Anterior cingulate cortex (tissue), 58 donors: ENCODE measurements at places on chromosomes 2 and 18.
A peak's percentile ranks its signal among the peaks of the same experiment; 100 is the strongest.

DNA sequence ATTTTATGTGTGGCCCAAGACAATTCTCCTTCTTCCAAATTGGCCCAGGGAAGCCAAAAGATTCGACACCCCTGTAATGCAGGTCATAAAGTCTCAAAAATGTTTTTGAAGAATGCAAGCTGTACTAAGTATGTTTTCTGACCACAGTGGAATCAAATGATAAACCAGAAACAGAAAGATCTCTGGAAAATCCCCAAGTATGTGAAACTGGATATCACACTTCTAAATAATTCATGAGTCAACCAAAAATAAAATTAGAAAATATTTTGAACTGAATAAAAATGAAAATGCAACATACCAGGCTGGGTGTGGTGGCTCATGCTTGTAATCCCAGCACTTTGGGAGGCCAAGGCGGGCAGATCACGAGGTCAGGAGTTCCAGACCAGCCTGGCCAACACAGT, 34.1 kb upstream of the UBE2F start:
- no peak for DNase-seq

DNA sequence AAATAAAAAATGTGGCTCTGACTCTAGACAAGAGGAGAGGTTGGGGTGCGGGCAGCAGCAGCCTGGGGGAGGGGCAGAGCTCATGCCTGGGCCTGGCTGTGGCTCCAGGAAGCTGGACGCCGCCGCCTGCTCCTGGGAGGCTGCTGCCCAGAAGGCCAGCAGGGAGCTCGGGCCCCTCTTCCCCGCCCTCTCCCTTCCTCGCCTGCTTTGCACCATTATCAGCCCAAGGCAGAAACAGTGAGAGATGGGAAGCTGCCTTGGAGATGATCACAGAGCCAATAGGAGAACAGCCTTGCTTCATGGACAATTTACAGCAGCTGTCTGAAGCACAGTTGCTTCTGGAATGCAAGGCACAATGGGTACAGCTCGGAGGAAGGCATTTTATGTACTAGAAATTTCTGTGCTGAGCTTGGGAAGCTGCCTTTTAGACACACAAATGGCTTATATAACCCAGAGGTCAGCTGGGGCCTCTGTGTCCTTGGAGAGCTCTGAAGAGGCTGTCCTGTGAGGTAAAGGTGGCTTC, 55.3 kb upstream of the AFF3 start:
- no peak for DNase-seq

GRCh38 chr2:100416397-100416934, 1.0 kb downstream of the CHST10 start:
- no peak for DNase-seq

DNA sequence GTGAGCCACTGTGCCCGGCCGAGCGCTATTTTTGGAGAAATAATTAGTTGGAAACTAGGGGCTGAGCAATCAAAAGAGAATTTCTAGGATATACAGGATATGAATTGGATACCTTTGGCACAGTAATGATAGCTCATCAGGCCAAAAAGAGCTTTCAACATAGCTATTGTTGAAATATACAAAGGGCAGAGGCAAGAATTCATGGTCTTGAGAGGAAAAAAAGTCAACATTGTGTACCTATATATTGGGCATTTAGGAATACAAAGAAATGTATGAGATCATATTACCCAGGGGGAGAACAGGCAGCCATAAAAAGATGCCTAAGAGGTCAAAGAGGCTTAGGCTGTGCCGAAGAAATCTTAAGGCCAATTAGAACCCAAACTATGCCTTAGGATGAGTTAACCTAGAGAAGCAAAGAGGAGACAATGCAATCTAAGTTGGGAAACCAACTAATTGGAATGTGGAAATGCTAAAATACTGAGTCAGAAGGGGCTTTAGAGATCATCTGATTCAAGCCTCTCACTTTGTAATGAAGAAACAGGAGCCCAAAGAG, 99.0 kb downstream of the RBBP8 start:
- no peak for DNase-seq

DNA sequence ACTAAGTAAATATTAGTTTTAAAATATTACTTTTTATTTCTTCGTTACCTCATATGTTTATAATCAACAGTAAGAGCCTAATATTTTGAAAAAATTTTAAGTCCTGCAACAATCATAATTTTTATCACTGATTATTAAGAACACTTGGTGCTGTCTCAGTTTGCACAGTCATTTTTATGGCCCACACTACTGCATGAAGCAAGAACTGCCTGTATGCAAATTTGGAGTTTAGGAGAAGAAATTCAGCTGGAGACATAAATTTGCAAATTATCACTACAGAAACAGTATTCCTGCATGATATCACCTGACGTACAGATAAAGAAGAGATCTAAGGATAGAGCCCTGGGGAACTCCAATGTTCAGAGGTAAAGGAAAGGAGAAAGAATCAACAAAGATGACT, 144.1 kb upstream of the RBBP8 start:
- DNase-seq, result no peak

- no peak for DNase-seq
These were observed 131.3 kb upstream of the REV1 start for GRCh38 chr2:99621106-99621505.

- DNase-seq, result no peak
These were observed 274.0 kb upstream of the FAM98A start for GRCh38 chr2:33873076-33873605.

GRCh38 chr2:60505240-60505879, 48.1 kb downstream of the BCL11A start:
- DNase-seq, result no peak

DNA sequence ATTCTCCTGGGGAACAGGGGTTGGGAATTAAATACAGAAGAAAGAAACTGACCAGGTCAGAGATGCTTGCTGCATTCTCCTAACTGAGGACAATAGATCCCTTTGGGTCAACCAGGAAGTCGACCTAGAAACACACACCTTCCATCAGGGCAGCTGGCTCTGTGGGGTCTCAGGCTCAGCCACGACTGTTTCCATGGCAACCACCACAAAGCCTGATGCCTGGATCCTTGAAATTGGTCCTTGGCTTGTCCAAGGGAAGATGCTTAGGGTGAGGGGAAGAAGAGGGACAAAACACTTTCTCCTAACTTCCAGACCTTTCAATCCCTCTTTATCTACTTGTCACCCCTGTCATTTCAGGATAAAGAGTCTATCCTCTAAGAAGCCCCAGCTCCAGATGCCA, 194.4 kb downstream of the ALK start:
- DNase-seq, result no peak

- no peak for DNase-seq
These were observed 813 bp downstream of the NDC80 start for GRCh38 chr18:2572171-2572569.

DNA sequence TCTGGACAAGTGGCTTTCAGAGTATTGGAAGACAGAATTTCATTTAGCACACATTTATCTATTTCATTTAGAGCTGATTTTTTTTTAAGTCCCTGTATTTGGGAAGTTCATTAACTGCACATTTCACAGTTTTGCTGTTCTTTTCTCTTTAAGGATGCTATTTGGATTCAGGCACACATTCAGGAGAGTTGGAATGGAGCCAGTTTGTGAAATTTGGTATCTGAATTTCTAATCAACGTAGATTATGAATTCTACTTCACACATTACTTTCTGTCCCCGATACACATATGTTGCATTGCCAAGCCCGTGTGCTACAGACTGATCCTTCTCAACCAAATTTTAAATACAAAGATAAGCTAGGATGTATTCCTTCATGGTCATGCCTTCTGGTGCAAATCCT, 503.9 kb downstream of the IRS1 start:
- no peak for DNase-seq

DNA sequence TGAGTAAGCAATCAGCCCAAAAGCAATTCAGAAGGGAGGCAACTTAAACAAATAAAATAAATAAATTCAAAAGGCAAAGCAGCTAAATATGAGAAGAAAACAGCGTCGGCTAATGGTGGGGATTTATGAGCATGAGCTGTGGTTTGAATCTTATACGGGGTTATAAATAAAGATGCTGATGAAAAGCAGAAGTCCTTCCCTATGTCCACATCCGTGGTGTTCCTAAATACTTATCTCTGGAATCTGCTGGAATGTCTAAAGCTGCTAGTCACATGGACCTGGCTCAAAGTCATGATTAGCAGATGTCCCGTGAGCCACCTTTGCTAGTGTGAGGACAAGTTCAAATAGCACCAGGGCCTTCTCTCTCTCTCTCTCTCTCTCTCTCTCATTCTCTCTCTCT, 33.8 kb downstream of the SMIM21 start:
- DNase-seq, result no peak

DNA sequence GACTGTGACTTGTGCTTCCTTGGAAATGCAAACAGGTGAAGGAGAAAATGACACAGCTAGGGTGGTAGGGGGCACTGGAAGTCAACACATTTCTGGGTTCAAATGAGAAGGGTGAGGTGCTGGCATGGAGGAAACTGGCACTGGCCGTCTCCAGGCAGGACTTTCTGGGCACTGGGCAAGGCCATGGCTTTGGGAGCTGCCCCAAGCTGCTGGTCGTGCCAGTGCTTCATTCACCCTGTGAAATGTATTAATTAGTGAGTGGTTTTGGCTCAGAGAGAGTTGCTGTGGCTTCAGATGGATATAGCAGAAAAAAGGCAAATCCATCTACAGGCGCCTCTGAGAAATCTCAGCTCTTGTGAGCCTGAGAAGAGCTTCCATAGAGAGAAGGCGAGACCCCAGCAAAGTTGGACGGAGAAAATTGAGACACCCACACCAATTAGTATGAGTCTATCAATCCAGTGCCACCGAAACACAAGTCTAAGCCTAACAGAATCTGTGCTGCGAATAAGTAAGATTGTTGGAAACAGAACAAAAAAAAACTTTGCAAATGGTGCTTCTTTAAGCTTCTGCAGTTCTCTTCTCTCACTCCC, 202.1 kb upstream of the TNP1 start:
- DNase-seq, result peak; percentile 40

GRCh38 chr2:62537814-62538213, 31.8 kb upstream of the TMEM17 start:
- no peak for DNase-seq

- no peak for DNase-seq
These were observed 132.8 kb downstream of the ACOXL start for GRCh38 chr2:110865188-110865587.

DNA sequence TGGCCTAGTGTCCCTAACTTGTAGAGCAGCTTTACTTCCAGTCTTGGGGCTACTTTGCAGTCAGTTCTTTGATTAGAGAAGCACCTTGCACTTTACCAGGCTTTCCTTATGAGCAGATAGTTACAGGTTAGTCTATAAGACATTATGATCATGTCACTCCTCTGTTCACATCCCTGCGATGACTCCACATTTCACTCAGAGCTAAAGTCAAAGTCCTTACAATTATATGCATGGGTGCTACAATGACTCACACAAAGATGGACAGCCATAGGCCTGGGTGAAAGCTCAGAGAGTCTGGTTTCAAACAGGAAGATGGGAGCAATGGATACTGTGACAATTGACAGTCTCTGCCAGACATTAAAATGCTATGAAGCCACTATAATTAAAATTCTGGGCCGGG, 27.1 kb upstream of the SSB start:
- DNase-seq, result no peak

GRCh38 chr2:203908066-203908796, 28.3 kb upstream of the ICOS start:
- no peak for DNase-seq

DNA sequence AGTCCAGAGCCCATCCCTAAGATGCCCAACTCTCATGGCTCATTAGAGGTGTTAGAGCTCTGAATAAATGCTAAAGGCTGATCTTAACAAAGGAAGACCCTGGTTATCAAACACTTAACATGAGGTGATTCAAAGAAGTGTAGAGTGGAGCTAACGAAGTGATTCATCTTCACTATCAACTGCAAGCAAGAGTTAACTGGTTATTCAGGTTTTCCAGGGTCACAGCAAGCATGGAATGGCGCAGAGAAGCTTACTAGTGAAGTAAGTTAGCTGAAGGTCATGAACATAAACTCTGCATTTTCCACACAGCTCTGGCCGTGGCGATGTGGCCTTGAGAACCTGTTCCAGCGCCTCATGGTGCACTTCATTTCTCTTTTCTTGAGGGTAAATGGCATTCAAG, 17.0 kb downstream of the RND3 start:
- no peak for DNase-seq

- DNase-seq, result no peak
These were observed 85.5 kb downstream of the TGOLN2 start for GRCh38 chr2:85242321-85242720.

GRCh38 chr2:220332886-220333285, 705.5 kb downstream of the SLC4A3 start:
- no peak for DNase-seq

GRCh38 chr18:9148203-9148552, 11.6 kb downstream of the ANKRD12 start:
- DNase-seq, result no peak

GRCh38 chr18:68472701-68473295, 242.1 kb downstream of the TMX3 start:
- DNase-seq, result no peak

DNA sequence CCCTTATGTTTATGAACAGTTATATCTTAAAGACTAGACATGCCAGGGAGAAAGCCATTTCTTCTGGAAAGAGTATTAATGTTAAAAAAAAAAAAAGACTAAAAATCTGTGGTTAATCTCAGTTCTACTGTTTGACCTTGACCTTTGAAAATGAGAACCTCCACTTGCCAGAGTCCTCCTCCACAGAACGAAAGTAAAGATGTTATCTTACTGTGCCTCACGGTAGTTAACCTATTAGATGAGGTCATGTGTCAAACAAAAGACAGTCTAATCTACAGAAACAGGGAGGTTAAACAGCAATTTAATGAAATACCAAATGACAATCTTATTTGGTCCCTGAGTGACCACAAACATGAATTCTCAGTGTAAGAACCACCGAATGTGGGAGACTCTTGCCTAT, 51.2 kb downstream of the SLC14A2 start:
- no peak for DNase-seq

GRCh38 chr2:18045230-18045629, 166.8 kb downstream of the KCNS3 start:
- DNase-seq, result no peak

DNA sequence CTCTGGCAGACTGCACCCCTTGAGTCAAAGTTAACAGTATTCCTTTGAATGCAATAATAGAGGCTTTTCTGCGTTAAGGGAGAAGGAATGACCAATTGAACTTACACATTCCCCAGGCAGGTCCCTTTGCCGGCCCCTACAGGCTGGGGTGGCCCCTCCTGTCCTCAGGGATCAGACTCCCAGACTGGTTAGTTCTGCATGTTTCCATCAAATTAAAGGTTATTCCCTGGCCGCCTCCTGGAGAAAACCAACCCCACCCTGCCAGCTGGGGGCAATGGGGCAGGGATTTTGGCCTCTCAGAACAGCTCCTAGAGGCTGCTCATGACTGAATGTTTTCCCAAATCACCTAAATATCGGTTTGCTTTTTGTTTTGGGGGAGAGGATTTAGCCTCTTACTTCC, 199.6 kb downstream of the MGAT5 start:
- no peak for DNase-seq

DNA sequence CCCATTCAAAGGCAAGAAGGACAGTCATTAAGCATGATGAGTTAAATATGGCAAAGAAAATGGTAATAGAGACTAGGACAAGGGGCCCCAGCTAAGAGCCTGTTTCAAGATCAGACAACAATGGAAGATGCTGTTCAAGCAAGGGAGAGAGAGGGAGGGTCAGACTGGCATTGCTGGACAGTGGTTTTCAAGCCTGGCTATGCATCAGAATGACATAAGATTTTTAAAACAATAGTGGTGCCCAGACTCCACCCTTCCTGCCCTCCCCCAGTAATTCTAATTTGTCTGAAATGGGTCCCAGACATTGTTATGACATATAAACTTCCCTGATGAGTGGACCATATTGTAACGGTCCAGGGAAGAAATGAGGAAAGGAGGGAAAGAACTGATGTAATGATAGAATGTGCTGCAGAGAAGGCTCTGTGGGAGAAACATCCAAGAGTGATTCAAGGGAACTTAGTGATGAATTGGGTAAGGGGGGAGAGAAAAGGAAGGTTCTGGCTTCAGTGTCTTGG, 112.9 kb upstream of the TRIB2 start:
- no peak for DNase-seq
